ENCODE measurements at places on chromosomes 16 and 17.

GRCh38 chr17:50612281-50612680 is 22.4 kb upstream of the ABCC3 start:
- peaks cover 7% of the 10 kb centered on the region for H3K4me1 ChIP-seq
- peaks cover 63% of the 10 kb centered on the region for H3K27me3 ChIP-seq
- no peaks in the 10 kb centered on the region for H3K36me3 ChIP-seq
- DNase-seq = no peak

GRCh38 chr17:38873640-38874380 is 4.0 kb downstream of the LASP1 start:
- peak overlapping the region; percentile 93 for H3K27ac ChIP-seq
- H3K36me3 ChIP-seq = peaks cover 65% of the 10 kb centered on the region
- H3K4me3 ChIP-seq = peak overlapping the region; percentile 99
- H3K27me3 ChIP-seq = no peaks in the 10 kb centered on the region
- peaks cover 82% of the 10 kb centered on the region for H3K4me1 ChIP-seq

- H3K4me1 ChIP-seq = no peaks in the 10 kb centered on the region
- peaks cover 29% of the 10 kb centered on the region for H3K27me3 ChIP-seq
- no peaks in the 10 kb centered on the region for H3K36me3 ChIP-seq
- H3K27ac ChIP-seq = no peak overlapping the region
- no peak overlapping the region for H3K4me3 ChIP-seq
- DNase-seq = no peak
Observed at GRCh38 chr17:823501-823902, 41.3 kb downstream of the MRM3 start.

DNA sequence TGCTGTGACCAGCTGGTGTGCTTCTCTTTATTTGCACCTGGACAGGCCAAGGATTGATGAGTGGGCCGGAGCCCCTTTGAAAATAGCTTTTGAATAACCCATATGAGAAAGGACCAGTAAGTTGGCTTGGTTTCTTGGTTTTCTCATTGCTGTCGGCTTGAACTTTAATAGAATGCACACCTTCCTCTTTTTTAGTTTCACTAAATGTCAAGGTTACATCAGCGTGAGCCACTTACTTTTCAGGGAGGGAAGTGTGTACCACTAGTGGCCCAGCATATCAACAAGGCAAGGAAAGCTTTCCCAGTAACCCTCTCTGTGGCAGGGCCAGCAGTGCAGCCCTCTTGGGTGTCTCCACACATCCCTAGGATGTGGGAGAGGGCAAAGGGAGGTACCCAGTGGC is 433.3 kb downstream of the CA10 start:
- no peaks in the 10 kb centered on the region for H3K36me3 ChIP-seq
- no peak for DNase-seq
- peaks cover 41% of the 10 kb centered on the region for H3K27me3 ChIP-seq
- no peak overlapping the region for H3K27ac ChIP-seq
- no peak overlapping the region for H3K4me3 ChIP-seq

DNA sequence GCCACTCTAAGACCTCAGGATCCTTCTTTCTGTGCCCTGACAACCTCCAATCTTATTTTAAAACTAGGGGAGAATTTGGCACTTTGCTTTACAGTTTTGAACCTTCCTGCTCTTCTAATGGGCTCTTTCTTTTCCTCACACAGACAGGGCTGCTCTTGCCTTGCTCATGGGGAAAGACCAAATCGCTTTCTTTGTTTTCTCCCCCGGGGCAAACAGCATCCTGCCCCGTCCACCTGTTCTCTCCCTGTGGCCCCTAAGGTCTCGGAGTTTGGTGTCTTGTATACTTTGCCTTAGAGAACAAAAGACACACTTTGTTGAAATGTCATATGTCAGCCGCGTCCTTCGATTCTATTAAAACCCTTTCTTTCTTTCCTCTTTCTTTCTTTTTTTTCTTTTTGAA is 306.7 kb upstream of the SALL1 start:
- no peaks in the 10 kb centered on the region for H3K4me1 ChIP-seq
- no peak overlapping the region for H3K4me3 ChIP-seq
- H3K36me3 ChIP-seq = no peaks in the 10 kb centered on the region
- H3K27ac ChIP-seq = no peak overlapping the region

- peaks cover 6% of the 10 kb centered on the region for H3K36me3 ChIP-seq
- peaks cover 18% of the 10 kb centered on the region for H3K4me1 ChIP-seq
- peak overlapping the region; percentile 95 for H3K4me3 ChIP-seq
- no peak overlapping the region for H3K27ac ChIP-seq
Observed at GRCh38 chr16:3121851-3122467, 9.6 kb downstream of the ZNF205 start.

GRCh38 chr17:76726776-76727718 is at the start of gene METTL23:
TSS of gene METTL23 (plus strand) at chr17:76726839. CDS start at chr17:76729711, 2,872 bp downstream.
- peaks cover 36% of the 10 kb centered on the region for H3K4me1 ChIP-seq
- H3K27me3 ChIP-seq = no peaks in the 10 kb centered on the region
- peak within 1 kb of the TSS; percentile 99 for H3K4me3 ChIP-seq
- peak within 1 kb of the TSS; percentile 99 for H3K27ac ChIP-seq
- H3K36me3 ChIP-seq = peaks cover 96% of the 10 kb centered on the region

DNA sequence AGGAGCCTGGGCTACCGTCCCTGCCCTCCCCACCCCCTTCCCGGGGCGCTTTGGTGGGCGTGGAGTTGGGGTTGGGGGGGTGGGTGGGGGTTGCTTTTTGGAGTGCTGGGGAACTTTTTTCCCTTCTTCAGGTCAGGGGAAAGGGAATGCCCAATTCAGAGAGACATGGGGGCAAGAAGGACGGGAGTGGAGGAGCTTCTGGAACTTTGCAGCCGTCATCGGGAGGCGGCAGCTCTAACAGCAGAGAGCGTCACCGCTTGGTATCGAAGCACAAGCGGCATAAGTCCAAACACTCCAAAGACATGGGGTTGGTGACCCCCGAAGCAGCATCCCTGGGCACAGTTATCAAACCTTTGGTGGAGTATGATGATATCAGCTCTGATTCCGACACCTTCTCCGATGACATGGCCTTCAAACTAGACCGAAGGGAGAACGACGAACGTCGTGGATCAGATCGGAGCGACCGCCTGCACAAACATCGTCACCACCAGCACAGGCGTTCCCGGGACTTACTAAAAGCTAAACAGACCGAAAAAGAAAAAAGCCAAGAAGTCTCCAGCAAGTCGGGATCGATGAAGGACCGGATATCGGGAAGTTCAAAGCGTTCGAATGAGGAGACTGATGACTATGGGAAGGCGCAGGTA is 762 bp downstream of the CDK12 start:
- no peaks in the 10 kb centered on the region for H3K27me3 ChIP-seq
- H3K36me3 ChIP-seq = peaks cover 36% of the 10 kb centered on the region
- no peak for DNase-seq
- H3K27ac ChIP-seq = peak overlapping the region; percentile 96
- H3K4me3 ChIP-seq = peak overlapping the region; percentile 90
- peaks cover 30% of the 10 kb centered on the region for H3K4me1 ChIP-seq

DNA sequence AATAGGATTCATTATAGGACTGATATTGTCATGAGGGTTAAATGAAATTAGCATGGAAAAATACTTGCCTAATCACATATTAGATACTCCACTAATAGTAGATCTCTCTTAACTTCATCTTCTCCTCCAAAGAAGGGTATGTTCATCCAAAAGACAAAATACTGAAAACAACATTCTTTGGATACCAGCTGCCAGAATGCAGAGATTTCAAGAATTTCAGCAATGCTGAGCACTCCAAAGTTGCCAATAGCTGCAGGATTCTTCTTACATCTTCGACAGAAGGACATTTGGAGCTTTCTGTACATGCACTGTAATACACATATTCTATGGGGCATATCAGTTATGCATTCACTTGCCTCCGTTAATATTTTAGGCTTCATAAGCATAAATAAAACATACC is 436.5 kb downstream of the HAPSTR1 start:
- H3K27me3 ChIP-seq = no peaks in the 10 kb centered on the region
- H3K4me3 ChIP-seq = no peak overlapping the region
- H3K36me3 ChIP-seq = no peaks in the 10 kb centered on the region
- no peak overlapping the region for H3K27ac ChIP-seq

- no peaks in the 10 kb centered on the region for H3K36me3 ChIP-seq
- H3K4me3 ChIP-seq = peak overlapping the region; percentile 74
- no peak overlapping the region for H3K27ac ChIP-seq
- peak; percentile 89 for DNase-seq
- peaks cover 11% of the 10 kb centered on the region for H3K4me1 ChIP-seq
Observed at GRCh38 chr17:16584273-16584995, 15.4 kb upstream of the ZNF287 start.

- no peaks in the 10 kb centered on the region for H3K4me1 ChIP-seq
- DNase-seq = no peak
- no peak overlapping the region for H3K4me3 ChIP-seq
- H3K36me3 ChIP-seq = peaks cover 62% of the 10 kb centered on the region
Observed at GRCh38 chr17:81842725-81843504, 8.1 kb upstream of the PPP1R27 start.

GRCh38 chr17:37844158-37844976 is 79.8 kb upstream of the TBC1D3K start:
- no peak overlapping the region for H3K4me3 ChIP-seq
- H3K4me1 ChIP-seq = peaks cover 10% of the 10 kb centered on the region
- H3K36me3 ChIP-seq = no peaks in the 10 kb centered on the region
- peak; percentile 10 for DNase-seq
- H3K27ac ChIP-seq = no peak overlapping the region

DNA sequence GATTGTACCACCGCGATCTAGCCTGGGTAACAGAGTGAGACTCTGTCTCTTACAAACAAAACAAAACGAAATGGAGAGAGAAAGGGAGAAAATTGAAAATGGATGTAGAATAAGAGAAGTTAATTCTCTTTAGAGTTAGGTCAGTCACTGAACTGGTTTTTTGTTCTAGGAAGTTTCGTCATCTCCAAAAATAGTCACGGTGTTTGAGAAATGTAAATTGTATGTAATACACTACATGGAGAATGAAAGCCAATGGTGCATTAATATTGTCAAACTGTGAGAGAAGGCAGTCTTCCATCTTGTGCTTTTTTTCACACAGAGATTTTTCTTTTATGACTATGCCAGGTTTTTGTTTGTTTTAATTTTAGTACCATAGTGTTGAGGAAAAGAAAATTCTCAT is 145.9 kb downstream of the BCAS3 start:
- H3K36me3 ChIP-seq = no peaks in the 10 kb centered on the region
- H3K27me3 ChIP-seq = no peaks in the 10 kb centered on the region
- DNase-seq = no peak
- no peak overlapping the region for H3K27ac ChIP-seq
- H3K4me3 ChIP-seq = no peak overlapping the region
- peaks cover 3% of the 10 kb centered on the region for H3K4me1 ChIP-seq

GRCh38 chr17:6109536-6109935 is 39.4 kb downstream of the WSCD1 start:
- no peaks in the 10 kb centered on the region for H3K4me1 ChIP-seq
- peaks cover 41% of the 10 kb centered on the region for H3K27me3 ChIP-seq
- no peak for DNase-seq

DNA sequence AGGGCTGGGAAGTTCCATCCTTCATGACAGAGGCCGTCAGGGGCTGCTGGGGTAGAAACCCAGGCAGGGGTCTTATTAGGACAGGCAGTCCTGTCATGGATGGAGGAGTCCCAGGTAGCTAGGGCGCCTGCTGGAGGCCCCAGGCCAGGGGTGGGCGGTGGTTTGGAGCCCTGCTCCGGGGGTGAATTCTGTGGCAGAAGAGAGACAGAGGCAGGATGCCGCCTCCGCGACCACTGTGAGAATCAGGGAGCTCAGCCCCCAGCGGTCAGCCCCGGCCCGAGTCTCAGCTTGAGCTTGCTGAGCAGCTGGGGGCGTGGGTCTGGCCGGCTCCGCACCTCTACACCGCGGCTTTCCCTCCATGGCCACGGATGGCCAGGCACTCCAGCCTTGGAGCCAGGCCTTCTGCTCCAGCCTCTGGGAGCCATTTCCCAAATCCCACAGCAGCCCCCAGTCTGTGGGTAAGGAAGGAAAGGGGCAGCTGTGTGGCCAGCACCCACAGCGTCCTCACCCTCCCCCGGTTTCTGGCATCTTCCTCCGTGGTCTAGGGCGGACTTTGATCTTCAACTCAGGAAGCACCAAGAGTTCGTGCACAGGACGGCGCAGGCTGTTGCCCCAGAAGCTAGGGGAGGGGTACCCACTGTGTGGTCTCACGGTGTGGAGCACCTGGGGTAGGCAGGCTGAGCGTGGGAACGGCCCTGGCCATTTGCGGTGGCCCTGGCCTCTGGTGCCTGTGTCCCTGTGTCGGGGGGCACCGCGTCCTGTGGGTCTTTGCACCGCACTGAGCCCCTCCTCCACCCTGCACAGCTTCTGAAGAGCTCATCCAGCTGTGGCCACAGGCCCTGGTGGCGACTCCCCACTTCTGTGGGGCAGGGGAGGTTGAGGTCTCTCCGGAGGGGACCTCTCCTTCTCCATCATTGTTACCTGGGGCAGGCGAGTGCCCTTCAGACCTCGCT is 14.1 kb downstream of the CD7 start:
- H3K27ac ChIP-seq = peak overlapping the region; percentile 100
- H3K4me1 ChIP-seq = peaks cover 47% of the 10 kb centered on the region
- H3K36me3 ChIP-seq = peaks cover 23% of the 10 kb centered on the region
- H3K4me3 ChIP-seq = peak overlapping the region; percentile 91
- no peaks in the 10 kb centered on the region for H3K27me3 ChIP-seq

GRCh38 chr17:4492721-4493561 is 5.7 kb upstream of the SPNS2 start:
- no peaks in the 10 kb centered on the region for H3K4me1 ChIP-seq
- H3K27ac ChIP-seq = no peak overlapping the region
- no peaks in the 10 kb centered on the region for H3K27me3 ChIP-seq
- peaks cover 4% of the 10 kb centered on the region for H3K36me3 ChIP-seq

GRCh38 chr16:57118461-57119084 is 26.2 kb downstream of the CPNE2 start:
- DNase-seq = no peak
- no peak overlapping the region for H3K4me3 ChIP-seq
- H3K36me3 ChIP-seq = peaks cover 15% of the 10 kb centered on the region

GRCh38 chr17:68125111-68125870 is 89.8 kb downstream of the KPNA2 start:
- peak overlapping the region; percentile 21 for H3K27ac ChIP-seq
- no peak for DNase-seq
- no peaks in the 10 kb centered on the region for H3K27me3 ChIP-seq
- H3K36me3 ChIP-seq = peaks cover 40% of the 10 kb centered on the region
- peaks cover 10% of the 10 kb centered on the region for H3K4me1 ChIP-seq

DNA sequence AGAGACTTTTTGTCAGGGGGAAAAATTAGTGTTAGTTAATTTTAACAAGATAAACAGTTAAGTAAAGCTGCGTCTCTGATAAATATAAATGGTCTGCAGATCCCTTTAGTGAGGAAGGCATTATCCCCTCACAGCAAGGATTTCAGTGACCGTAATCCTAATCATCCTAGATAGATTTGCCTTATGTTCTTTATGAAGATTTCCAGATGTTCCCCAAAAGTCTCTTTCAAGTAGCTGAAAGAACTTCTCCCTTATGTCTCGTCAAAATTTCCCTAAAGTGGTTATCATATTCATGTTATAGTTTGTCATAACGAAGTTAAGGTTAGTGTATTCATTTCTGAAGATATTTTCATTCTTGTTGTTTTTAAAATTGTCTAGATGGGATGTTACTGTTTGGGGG is 5.6 kb downstream of the MOSMO start:
- no peaks in the 10 kb centered on the region for H3K27me3 ChIP-seq
- peak overlapping the region; percentile 27 for H3K27ac ChIP-seq
- DNase-seq = no peak

- H3K27me3 ChIP-seq = no peaks in the 10 kb centered on the region
- H3K4me1 ChIP-seq = peaks cover 61% of the 10 kb centered on the region
- H3K36me3 ChIP-seq = peaks cover 26% of the 10 kb centered on the region
- peak overlapping the region; percentile 89 for H3K27ac ChIP-seq
- no peak for DNase-seq
- H3K4me3 ChIP-seq = no peak overlapping the region
Observed at GRCh38 chr17:79003661-79004411, 5.7 kb downstream of the CANT1 start.

GRCh38 chr16:20249211-20249610 is 78.1 kb downstream of the GP2 start:
- H3K36me3 ChIP-seq = no peaks in the 10 kb centered on the region
- H3K4me3 ChIP-seq = no peak overlapping the region
- no peaks in the 10 kb centered on the region for H3K4me1 ChIP-seq
- DNase-seq = no peak
- H3K27ac ChIP-seq = no peak overlapping the region
- H3K27me3 ChIP-seq = peaks cover 6% of the 10 kb centered on the region

All from effector memory CD8-positive, alpha-beta T cell (primary cell).